Endothelial cell (in vitro differentiated cells): ENCODE measurements at places on chromosomes 11 and 22. TPM values are rescaled to one million over a fixed set of nuclear protein-coding genes. Genes with fewer than 3 reads are reported as not detected.

The PKP3 gene
- total RNA-seq = 0.49 TPM

The OR2AG2 gene
- total RNA-seq = 0.26 TPM

The PIH1D2 gene
- total RNA-seq = 2.5 TPM

The VSIG10L2 gene
- not detected for total RNA-seq

The DGCR6 gene
- 1.1 TPM for total RNA-seq

The KDM4D gene
- total RNA-seq = 1.8 TPM

The KCNK4 gene
- total RNA-seq = 0.36 TPM

The CRYBB1 gene
- 9.5 TPM for total RNA-seq

The SYCE3 gene
- not detected for total RNA-seq

The SULT4A1 gene
- 16.5 TPM for total RNA-seq

The BBOX1 gene
- not detected for total RNA-seq

The KRTAP5-11 gene
- not detected for total RNA-seq

The CCDC15 gene
- 2.4 TPM for total RNA-seq
